ENCODE measurements at places on chromosomes 12 and 14.

DNA sequence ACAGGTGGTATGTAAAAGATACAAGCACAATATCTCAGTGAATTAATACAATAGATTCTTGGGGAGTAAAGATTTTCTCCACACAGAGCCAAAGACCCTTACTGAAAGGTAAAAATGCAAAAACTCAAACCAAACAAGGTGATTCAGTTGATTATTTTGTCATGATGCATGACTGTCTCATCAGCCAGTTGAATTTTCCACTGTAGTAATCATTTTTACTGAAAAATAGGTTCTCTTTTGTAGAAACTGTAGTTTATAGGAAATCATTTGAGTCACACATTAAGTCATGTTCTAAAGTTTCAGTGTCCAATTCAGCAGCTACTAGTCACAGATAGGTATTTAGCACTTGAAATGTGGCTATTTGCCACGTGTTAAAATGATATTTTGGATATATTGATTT is 53.6 kb downstream of the PPFIA2 start:
- DNase-seq: no peak

GRCh38 chr14:70116278-70116677 is 72.5 kb downstream of the SLC8A3 start:
- no peak for DNase-seq

DNA sequence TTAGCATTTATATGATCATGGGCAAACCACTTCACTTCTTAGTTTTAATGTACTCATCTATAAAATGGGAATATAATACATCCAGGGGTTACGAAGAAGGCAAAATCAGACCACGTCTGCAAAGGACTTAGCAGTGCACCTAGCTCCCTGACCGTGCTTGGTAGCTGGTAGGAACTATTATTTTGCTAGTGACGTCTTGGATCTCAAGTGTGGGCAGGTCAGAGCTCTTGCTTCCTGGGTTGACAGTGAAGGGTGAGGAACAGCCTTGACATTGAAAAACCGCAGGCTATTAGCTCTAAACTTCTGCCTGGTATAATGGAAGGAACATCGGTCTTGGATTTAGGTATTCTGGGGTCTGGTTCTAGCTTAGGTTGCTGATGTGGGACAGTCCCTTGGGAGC is 89.3 kb upstream of the MED13L start:
- DNase-seq: no peak

DNA sequence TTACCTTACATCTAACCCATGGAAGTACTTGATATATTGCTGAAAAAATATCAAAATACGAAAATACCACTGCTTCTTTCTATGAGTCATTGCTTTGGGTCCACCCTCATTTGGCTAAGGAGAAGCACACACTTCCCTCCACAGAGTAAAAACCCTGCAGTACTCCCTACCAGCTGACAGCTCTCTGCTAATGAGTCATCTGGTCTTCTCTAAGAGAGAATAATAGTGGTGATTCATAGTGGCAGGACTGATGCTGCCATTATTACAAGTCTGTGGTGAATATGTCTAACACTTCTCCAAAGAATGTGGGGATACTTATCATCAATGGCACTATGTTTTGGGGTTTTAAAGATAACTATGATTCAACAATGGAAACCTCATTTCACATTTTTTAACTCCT is 90.7 kb downstream of the PPFIA2 start:
- no peak for DNase-seq

GRCh38 chr14:74134484-74134883 is 49.7 kb downstream of the LIN52 start:
- DNase-seq: no peak

Measured in CD4-positive, alpha-beta T cell (primary cell).